ENCODE measurements at places on chromosomes 6 and 20.

DNA sequence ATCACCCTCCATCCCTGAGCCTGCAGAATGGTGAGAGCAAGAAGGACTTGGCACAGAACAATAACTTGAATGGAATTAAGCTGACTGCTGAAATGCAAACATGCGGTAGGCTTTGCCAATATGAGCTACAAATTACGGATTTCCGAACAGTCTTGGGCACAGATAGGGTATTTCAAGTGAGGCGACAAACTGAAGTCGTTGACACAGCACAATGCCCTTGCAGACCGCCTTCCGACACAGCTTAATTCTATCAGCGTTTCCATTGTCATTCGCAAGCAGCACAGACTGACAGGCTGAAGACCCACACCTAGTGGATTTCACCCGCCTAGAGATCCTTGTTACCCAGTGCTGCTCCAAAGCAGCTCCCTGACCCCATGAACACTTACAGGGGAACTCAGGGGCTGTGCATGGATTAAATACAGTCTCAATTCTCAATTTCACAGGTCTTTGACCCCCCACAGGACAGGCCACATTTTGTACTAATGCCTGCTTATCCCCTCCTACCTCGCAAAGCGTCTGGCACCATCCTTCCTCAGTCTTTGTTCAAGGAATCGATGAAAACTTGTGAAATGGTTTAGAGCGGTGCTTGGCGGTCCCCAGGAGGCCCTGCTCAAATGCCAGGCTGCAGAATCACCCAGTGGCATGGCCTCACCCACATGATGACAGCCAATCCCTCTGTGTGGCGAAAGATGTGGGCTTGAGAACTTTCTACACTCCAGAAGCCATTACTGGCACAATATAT is 34.6 kb downstream of the RAMACL start:
- DNase-seq: no peak

GRCh38 chr6:40936818-40937251 is 102.2 kb downstream of the UNC5CL start:
- DNase-seq: no peak

GRCh38 chr6:158290659-158291058 is 21.6 kb upstream of the TULP4 start:
- DNase-seq: peak; percentile 24

- no peak for DNase-seq
Measured at GRCh38 chr20:63317601-63318291, 24.8 kb downstream of the COL20A1 start.

DNA sequence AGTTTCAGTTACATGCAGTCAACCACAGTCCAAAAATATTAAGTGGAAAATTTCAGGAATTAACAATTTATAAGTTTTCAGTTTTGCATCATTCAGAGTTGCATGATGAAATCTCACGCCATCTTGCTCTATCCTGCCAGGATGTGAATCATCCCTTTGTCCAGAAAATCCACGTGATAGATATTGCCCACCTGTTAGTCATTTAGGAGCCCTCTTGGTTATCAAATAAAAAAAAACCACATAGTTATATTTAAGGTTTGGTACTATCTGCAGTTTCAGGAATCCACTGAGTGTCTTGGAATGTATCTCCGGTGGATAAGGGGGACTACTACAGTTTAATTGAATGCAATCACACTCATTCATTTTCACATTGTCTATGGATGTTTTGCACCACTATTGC is 1249.0 kb upstream of the CITED2 start:
- DNase-seq: no peak

GRCh38 chr6:30213957-30214656 is 901 bp upstream of the TRIM26 start:
- peak; percentile 52 for DNase-seq

- DNase-seq: no peak
Measured at GRCh38 chr20:9994676-9995075, 40.1 kb upstream of the ANKEF1 start.

DNA sequence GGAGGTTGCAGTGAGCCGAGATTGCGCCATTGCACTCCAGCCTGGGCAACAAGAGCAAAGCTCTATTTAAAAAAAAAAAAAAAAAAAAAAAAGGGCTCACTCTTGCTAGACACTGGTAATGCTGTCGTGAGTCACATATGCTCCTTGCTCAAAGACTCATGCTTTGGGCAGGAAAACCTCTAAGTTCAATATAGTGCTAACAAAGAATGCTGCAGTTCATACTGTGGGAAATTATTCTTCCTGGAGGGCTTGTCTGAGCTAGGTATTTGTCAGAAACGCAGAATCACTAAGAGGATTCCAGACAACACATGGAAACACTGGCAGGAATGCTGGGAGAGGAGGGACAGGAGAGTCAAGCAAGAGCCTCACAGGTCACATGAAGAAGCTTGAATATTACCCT is 2.3 kb upstream of the LYRM2 start:
- no peak for DNase-seq

- no peak for DNase-seq
Measured at GRCh38 chr20:2836035-2836434, 4.4 kb downstream of the PCED1A start.

DNA sequence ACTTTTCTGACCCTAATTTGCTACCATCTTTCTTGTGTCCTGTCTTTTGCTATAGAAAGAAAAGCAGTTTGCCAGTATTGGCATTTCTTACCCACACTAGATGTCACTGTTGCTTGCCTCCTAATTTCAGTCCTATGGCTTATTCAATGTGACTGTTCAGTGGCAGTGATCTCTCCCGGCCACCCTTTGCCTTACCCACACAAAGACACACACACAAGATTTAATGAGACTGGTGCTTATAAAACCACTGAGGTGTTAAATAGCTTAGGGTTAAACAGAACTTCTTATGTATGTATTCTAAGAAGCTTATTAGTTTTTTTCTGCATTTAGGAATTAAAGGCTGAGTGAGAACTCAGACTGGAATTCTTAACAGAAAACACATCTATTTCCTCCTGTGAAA is 233.6 kb upstream of the ASCC3 start:
- no peak for DNase-seq

- DNase-seq: no peak
Measured at GRCh38 chr20:43583982-43584432, 6.7 kb upstream of the IFT52 start.

DNA sequence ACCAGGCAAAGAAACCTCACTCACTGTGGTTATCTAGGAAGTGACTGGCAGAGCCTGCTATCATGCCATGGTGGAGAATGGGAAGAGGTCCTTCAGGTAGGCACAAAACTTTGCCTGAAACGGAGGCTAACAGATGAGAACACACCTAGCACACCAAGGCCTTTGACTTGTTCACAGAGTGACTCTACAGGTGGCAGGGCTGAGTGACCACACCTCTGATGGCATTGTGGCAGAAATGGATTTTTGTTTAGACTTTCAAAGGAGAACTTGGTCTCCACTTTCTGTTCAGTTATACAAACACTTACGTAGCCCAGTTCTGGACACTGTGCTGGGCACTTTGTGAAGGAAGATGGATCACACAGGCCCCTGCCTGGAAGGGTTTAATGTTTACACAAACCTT is 116.3 kb upstream of the ENPP5 start:
- no peak for DNase-seq

- no peak for DNase-seq
Measured at GRCh38 chr20:32449057-32449889, 91.1 kb downstream of the ASXL1 start.

- DNase-seq: no peak
Measured at GRCh38 chr6:169622618-169623017, 79.2 kb downstream of the WDR27 start.

All from stimulated activated CD8-positive, alpha-beta memory T cell treated with anti-CD3 and anti-CD28 coated beads, Interleukin-2, amount 100 ng/mL, for 1 hour (primary cell).